NCI-H1694 (cell line): ENCODE measurements at places on chromosomes 1 and 21.

DNA sequence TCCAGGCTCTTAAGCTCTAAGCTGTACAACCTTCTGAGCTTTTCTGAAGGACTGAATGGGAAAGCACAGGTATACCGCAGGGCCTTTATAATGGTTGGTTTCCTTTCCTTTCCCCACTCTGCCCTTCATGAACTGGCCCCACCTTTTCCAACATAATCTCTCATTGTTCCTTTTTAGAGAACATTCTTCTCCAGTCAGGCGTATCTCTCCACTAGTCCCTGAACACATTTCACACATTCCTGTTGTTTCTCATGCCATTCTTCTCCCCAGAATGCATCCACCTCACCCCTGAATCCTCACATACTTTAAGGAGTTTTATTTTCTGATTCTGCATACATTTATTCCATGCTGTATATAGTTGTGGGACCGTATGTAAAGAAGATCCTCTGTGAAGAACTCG is 41.3 kb downstream of the PGM1 start:
- DNase-seq: no peak

DNA sequence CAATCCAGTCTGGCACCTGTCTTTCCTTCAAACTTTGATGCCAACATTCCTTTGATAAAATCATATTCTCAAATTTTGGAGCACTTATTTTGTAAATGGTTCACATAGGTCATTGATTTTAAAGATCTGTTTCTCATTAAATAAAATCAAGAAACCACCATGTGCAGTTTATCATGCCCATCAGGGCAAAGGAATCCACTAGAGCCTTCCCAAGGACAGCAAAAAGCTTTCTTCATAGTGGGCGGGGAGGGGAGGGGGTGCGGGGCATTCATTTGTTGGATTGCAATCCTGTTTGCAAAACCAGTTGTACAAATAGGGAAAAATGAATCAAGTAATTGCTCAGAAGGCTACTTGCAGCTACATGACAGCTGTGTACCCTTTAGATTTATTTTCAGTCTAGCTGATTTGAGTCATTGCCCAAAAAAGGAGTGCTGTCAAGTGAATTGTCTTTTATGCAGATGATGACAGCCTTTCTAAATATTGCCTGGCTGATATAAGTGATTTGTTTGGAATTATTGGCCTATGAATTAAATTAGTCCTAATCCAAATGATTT is 23.0 kb downstream of the LRRC8B start:
- peak; percentile 61 for DNase-seq

GRCh38 chr1:242240691-242241090 is 241.8 kb upstream of the MAP1LC3C start:
- no peak for DNase-seq

GRCh38 chr1:7960165-7960564 is 1.3 kb upstream of the PARK7 start:
- DNase-seq: no peak

- DNase-seq: no peak
These were observed at the start of gene OR2T33 for GRCh38 chr1:248277876-248278275. Gene OR2T33 (minus strand): TSS chr1:248277976. CDS start chr1:248273814, 4,162 bp downstream.

- DNase-seq: no peak
These were observed 107.4 kb upstream of the ADAR start for GRCh38 chr1:154715385-154715784.

GRCh38 chr1:211610779-211611556 is 32.0 kb upstream of the SLC30A1 start:
- peak; percentile 95 for DNase-seq

GRCh38 chr1:151494741-151495281 is 16.4 kb upstream of the CGN start:
- DNase-seq: peak; percentile 88

DNA sequence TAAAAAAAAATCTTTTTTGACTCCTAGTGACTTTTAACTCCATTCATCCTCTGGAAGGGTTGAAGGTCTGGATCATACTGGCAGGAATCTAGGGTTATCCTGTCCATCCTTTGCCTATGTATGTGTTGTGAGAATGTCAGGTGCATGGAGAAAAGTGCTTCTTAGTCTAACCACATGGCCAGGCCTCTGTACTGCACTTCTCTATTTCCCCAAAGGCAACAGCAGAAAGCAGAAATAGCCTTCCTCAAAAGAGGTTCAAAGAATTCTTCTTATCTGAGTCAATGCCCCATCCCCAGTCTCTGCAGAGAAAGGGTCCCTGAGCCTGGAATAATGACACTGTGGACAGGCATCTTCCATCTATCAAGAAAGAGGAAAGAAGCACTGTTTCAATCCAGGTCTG is 85.7 kb upstream of the CD34 start:
- DNase-seq: no peak

GRCh38 chr1:17306407-17306806 is 1.6 kb upstream of the PADI4 start:
- no peak for DNase-seq

DNA sequence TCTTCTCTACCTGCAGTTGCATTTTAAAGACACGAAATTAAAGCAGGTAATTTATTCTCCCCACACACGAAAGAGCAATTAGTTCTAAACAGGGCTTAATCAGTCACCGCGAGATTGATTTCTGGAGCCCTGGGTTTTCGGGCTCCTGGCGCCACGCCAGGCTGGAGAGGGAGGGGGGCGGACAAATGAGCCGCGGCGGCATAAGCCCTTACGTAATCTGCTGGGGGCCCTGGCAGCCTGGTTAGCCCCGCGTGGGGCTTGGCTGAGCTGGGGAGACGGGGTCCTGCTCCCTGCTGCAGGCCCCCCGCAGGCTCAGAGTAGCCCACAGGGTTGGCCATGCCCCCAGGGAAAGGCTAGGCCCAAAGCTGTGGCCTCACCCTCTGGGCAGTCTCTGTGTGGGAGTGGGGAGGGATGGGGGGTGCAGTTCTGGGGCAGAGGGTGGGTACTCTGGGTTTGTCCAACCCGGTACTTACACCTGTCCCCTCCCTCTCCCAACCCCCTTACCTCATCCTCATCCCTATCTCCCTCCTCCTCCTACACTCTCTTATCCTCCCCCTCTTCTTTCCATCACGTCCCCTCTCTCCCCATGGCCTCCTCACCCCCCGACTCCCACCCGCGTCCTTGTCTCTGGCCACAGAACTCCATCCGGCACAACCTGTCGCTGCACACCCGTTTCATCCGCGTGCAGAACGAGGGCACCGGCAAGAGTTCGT is 19.9 kb downstream of the FOXO6 start:
- peak; percentile 52 for DNase-seq

GRCh38 chr1:15500184-15501178 is 23.5 kb downstream of the CASP9 start:
- DNase-seq: no peak

DNA sequence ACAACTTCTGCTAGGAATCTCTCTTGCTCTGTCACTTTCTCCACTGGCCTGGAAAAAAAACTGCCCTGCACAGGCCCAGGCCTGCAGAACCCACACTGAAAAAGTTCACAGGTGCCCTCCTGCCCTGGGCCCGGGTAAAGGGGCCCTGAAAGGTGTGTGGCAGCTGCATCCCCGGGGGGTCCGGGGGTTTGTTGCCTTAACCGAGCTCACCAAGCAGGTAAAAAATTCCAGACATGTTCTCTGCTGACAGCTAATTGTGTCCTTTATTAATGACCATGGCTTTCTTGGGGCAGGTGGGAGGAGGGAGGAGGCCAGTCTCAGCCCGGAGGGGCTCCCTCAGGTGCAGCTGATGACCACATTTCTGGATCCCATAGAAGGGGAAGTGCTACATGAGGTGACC is 122.9 kb downstream of the LACTBL1 start:
- no peak for DNase-seq

DNA sequence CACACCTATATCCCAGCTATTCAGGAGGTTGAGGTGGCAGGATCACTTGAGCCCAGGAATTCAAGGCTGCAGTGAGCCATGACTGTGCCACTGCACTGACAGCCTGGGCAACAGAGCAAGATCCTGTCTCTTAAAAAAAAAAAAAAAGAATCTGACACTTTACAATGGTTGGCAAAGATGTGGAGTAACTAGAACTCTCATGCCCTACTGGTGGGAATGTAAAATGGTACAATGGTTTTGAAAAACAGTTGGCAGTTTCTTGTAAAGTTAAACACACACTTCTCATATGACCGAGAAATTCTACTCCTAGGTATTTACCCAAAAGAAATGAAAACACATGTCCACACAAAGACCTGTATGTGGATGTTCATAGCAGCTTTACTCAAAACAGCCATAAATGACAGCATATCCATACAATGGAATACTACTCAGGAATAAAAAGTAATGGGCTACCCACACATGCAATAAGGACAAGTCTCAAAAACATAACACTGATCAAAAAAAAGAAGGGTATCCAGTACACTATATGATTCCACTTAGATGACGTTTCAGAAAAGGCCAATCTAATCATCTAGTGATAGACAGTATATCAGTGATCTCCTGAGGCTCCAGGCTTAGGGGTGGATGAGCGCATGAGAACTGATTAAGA is 58.1 kb downstream of the HLCS start:
- DNase-seq: no peak

DNA sequence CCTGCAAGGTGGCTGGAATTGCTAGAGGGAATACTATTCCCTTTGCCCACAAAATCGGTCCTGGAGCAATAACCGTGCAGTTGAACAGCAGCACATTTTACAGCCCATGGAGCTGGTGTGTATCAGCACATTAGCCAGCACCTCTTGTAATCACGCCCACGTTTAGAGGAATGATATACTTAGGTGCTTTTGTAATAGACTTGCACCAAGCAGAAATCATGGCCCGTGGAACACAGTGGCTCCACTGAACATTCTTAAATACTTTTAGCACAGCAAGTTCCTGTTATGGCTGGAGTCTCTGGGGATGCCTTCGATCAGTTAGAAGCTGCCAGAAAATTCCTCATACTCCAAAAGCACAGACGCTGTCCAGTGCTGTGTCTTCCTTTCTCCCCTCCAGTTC is 218.1 kb upstream of the FAM78B start:
- no peak for DNase-seq

- no peak for DNase-seq
These were observed 29.4 kb upstream of the PPP2R5A start for GRCh38 chr1:212255705-212256307.

- no peak for DNase-seq
These were observed 5.3 kb upstream of the RLF start for GRCh38 chr1:40155910-40156309.

DNA sequence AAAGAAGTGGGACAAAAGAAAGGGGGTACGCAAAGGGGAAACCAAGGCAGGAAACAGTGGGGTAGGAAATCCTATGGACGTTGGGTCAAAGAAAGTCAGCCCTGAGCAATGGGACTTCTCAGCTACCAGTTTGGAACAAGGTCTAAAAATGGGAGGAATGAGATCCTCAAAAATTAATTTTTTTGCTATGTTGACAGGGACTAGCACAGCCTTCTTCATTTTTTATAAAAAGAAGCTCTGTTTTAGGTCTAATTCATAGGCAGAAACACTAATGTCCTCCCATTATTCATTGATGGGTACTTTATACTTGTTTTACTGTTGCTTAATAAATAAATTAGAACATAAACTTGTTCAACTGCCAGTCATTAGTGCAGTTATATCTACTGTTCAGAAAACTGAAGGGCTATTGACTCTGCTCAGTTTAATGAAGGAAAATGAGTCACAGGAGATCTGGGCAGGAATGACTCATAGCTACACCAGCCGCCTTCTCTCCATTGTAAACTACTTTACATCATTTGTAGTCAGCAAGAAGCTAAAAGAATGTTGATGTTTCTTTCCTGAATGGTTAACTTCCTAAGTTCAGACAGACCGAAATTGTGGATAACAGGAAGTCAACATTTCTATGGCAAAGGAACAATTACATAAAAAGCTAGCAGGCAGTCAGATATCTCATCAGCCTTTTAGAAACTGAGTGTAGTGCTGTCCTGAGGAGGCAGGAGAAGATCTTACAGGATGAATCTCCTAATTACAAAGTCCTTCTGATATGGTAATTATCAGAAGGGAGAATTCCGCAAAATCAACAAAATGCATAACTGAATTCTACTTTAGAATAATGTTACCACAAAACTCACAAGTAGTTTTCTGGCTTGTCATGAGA is 356.4 kb upstream of the PKN2 start:
- DNase-seq: no peak

DNA sequence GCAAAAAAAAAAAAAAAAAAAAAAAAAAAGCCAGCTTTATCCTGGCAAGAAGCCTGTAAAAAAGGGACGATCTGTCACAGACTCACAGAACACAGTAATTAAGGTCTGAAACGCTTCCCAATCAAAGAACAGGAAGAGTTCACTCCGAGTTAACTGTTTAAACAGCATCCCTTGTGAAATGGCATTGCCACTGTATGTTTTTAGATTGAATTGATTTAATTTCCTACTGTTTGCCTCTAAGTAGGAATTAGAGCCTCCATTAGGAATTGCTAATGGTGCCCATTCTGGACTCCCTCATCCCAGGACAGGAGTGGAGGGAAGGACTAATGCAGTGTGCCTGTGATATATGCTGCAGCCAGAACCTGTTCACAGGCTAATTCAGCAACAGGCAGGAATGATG is 370.8 kb downstream of the RWDD3 start:
- peak; percentile 68 for DNase-seq

DNA sequence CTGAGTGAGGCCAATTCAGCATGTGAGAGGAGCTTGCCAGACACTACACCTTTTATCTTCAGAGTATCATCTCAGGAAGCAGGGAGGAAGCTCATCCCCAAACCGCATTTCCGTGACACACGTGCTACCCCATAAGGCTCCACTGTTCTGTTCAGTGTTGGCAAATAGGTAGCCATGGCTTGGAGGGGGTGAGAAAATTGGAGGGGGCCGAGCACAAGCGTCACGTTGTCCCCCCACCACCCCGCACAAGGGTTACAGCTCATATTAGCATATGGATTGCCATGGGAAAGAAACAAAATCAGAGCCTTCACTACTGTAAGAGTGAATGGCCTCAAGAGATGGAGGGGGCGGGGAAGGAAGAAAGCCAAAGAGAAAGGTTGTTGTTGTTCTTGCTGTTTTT is 46.7 kb downstream of the OLIG1 start:
- DNase-seq: no peak

GRCh38 chr1:74773582-74773981 is 40.6 kb downstream of the TYW3 start:
- DNase-seq: no peak

- DNase-seq: peak; percentile 38
These were observed 13.7 kb downstream of the GLIS1 start for GRCh38 chr1:53725238-53725689.

DNA sequence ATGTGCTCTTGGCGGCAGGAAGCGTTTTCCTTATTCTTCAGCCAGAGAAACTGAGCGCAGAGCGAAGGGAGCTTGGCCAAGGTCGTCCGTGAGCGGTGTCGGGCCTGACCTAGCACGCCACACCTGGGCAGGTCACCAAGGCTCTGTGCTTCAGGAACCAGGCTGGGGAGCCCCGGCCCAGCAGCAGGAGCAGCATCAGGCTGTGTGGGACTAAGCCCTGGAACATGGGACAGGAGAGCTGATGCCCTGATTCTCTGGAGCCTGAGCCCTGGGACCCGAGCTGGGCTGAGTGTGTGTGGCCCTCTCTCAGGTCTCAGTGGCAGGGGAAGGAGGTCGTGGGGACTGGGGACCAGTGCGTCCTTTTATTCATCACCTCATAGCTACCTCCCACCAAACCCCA is 65.2 kb upstream of the ABCG1 start:
- no peak for DNase-seq

GRCh38 chr1:39776400-39776713 is 5.2 kb upstream of the OXCT2 start:
- DNase-seq: no peak
